ENCODE measurements at places on chromosomes 11 and 22.

GRCh38 chr11:77207618-77208313 lies 79.7 kb downstream of the MYO7A start:
- no peak for DNase-seq

- no peak for DNase-seq
Observed at GRCh38 chr11:119664701-119665420, 64.1 kb downstream of the NECTIN1 start.

- no peak for DNase-seq
Observed at GRCh38 chr22:39457198-39457555, 365 bp downstream of the MGAT3 start.

- DNase-seq = no peak
Observed at GRCh38 chr11:88061111-88061510, 114.1 kb downstream of the RAB38 start.

DNA sequence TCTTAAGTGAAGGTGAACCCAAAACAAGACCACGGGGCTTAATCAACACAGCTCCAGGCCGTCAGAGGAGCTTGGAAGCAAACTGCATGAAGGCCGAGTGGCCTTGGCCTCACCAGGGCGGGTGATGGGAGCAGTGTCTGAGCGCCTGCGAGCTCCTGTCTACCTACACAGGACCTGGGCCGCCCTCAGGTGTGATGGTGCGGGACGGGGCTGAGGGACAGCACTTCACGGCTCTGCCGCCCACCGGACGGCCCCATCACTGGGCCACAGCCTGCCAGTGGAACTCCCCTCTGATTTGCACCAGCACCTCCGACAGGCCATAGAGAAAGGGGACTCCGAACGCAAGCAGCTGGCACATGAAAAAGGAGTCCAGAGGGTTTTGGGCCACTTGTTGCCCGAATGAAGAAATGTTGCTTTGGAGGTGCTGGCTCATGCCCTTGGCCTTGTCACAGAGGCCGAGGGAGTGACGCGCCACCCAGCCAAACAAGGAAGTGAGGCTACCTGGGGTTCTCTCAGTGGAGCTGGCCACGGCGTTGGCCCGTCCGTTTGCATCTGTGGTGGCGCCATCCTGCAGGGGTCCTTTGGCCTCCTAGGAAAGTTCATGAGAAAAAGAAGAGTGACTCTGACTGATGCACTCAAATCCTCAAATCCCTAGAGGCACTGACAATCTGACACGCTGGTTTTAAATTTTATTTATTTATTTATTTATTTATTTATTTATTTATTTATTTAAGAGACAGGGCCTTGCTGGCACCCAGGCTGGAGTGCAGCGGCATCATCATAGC lies 90.3 kb upstream of the BID start:
- DNase-seq = no peak

DNA sequence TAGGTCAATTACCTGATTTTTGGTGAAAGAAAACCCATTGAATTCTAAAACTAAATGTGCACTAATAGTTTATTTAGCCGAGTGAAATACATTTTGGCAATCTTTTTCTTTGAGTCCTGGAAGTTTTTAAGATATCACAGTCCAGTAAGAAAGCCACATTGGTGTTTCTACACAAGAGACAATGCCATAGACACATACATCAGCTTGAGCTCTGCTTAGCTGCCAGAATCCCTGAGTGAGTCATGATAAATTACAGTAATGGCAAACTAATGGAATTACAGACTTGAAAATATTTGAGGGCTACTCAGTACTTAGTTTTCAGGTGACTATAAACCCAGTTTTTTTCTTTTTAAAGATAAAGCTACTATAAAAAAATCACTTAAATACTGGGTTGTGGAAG lies 155.4 kb downstream of the OR4C45 start:
- DNase-seq = no peak

Measured in activated CD4-positive, alpha-beta T cell treated with anti-CD3 and anti-CD28 coated beads for 48 hours (primary cell).